Umbilical cord (tissue), 2 donors: ENCODE measurements at places on chromosomes 5 and 9. TPM values are rescaled to one million over a fixed set of nuclear protein-coding genes. Genes with fewer than 3 reads are reported as not detected.
A peak's percentile ranks its signal among the peaks of the same experiment; 100 is the strongest.

DNA sequence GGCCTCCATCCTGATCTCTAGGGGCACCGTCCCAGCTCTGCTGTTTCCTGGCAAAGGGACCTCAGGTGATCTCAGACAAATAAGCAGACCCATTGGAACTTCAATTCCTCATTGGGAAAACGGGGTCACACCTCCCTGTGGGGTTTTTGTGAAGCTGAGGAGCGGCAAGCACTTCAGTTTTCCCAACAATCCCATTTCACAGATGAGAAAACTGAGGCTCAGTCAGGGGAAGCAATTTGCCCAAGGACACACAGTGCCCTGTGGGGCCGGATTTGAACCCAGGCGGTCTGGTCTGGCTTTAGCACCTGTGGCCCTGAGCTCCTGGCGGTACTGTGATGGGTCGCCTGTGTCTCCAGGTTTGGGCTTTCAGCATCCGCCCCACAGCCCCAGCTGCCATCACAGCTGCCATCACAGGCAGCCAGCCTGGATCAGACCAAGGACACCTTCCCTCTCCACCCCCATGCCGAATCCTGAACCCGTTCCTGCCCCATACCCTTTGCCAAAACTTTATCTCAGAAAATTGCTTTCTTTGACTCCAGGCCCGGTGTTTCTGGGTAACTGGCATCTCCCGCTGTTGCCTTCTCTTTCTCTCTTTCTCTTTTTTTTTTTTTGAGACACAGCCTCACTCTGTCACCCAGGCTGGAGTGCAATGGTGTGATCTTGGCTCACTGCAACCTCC lies 26.4 kb downstream of the NCS1 start:
- DNase-seq = no peak

DNA sequence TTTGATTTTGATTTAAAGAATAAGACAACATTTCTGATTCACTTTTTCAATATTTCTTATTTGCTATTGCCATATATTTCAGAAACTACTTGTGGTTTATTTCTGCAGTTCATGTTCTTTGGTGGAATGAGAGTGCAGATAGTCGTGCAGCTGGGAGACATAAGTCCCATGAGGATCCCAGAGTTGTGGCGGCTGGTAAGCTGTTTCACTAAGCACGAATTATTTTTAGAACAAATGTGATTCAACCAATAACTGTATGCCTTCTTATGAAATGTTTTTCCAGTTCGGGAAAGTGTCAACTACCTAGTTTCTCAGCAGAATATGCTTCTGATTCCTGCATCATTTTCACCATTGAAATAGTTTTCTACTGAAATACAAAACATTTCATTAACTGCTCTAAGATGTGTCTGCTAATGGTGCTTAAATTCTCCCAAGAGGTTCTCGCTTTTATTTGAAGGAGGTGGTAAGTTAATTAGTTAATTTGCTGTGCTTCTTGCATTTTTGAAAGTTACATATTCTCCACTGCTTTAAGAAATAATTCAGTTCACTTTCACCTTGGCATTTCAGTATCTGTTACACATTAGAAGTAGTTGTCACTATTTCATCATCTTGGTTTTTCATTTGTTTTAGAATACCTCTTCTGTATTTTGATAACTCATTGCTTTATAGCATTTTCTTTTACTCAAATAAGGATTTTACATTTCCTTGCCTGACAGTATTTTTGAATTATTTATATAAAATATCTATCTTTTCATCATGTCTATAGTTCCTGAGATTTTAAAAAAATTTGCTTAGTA lies 9.0 kb downstream of the NIPSNAP3B start:
- peak; percentile 40 for DNase-seq

- no peak for DNase-seq
These were observed 301.8 kb upstream of the TRPC7 start for GRCh38 chr5:136666970-136667620.

GRCh38 chr9:133158695-133159094 lies 5.0 kb downstream of the GBGT1 start:
- DNase-seq = no peak

DNA sequence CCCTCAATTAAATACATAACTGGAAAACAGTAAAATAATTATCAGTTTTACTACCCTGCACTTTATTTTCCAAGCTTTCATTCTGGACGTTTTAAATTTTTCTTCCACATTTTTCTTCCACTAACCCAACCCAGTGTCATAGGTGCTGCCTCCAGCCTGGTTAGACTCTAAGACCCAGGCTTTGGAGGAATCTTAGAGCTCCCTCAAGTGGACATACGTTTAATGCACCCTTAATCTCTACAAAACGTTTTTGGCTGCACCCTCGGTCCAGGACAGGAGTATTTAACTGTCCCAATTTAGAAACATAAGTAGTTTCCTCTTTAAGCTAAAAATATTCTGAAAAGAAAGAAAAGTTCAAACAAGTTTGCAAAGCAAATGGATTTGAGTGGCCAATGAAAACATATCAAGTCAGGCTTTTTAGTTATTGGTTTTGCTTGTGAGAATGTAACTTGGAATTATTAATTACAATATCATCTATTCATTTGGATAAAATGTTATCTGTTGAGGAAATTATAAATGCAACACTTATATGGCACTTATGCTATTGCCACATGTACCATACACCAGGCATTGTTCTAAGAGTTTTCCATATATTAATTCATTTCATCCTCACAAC lies 38.9 kb downstream of the CDH6 start:
- peak; percentile 65 for DNase-seq

- no peak for DNase-seq
These were observed 772 bp downstream of the DCAF10 start for GRCh38 chr9:37801287-37801850.

The CTNND2 gene
- 8.7 TPM for total RNA-seq

The GALNT12 gene
- 11.1 TPM for total RNA-seq

The CMYA5 gene
- total RNA-seq = 9.9 TPM

The PCDHA6 gene
- total RNA-seq = 3.1 TPM
